ENCODE measurements at places on chromosomes 6 and 20.

- DNase-seq, result no peak
These were observed 21.1 kb upstream of the THEMIS start for GRCh38 chr6:127921982-127922381.

DNA sequence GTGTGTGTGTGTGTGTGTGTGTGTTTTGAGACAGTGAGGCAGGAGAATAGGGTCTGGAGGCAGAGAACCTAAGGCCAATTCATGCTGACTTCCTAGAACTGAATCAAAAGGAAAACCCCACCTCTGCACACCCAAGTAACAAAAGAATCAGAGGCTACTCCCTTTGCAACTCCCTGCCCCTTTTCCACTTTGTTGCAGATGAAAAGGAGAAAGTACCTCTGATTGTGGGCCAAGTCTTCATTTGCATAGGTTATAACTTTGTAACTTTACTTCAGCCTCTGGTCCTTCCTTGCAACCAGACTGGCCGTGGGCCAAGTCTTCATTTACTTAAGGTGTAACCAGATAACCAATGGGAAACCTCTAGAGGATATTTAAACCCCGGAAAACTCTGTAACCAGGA lies 168.8 kb downstream of the EYA2 start:
- no peak for DNase-seq

DNA sequence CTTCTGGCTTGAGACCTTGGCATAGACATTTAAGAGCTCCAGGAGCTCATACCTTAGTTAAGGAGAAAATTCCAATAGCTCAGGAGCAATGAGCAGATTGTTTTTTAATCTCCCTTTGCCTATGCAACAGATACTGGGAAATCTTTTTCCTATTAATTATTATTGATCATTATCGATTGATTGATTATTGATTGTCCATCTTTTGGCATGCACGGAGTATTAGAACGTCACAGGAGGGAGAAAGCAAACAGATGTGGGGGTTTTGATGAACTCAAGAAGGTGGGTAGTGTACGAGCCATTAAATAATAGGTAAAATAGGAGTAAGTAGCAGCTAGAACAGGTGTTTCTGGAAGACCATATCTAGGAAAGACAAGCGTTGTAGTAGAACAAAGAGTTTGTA lies 205.0 kb downstream of the DOK5 start:
- no peak for DNase-seq

GRCh38 chr6:8993111-8993510 lies 557.8 kb upstream of the SLC35B3 start:
- DNase-seq, result no peak

DNA sequence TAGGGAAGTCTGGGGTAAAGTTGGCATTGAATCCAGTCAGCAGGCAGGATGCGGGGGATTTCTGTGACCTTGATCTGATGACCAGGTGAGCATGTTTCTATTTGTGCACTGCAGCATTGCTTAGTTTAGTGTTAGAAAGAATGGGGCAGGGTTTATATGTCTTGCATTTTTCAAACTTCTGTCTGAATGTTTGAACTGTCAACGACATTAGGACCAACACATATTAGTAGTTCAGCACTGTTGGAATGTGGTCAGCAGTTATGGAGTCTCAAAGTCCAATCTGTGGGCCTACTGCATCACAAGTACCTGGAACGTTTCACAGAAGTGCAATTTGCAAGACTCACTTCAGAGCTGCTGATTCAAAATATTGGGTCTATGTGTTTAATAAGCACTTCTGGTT lies 276.6 kb upstream of the BMP2 start:
- DNase-seq, result no peak

DNA sequence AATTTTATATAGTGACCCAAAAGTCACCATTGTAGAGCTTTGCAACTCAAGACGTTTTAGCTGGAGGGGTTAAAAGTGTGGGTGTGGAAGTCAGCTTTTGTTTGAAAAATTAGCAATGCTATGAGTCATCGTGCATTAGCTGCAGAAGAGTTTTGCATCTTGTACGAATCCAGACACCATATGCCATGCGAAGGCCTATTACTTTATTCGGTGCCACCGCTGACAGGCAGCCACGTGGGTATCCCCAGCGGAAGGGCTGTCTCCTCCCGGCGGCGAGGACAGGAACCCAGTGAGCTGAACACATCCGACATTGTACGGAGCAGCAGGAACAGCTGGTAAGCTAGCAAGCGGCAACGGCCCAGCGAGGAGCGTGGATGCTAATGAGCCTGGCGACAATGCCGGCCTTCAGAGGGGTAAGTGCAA lies 84.4 kb downstream of the INSM1 start:
- DNase-seq, result peak; percentile 82

DNA sequence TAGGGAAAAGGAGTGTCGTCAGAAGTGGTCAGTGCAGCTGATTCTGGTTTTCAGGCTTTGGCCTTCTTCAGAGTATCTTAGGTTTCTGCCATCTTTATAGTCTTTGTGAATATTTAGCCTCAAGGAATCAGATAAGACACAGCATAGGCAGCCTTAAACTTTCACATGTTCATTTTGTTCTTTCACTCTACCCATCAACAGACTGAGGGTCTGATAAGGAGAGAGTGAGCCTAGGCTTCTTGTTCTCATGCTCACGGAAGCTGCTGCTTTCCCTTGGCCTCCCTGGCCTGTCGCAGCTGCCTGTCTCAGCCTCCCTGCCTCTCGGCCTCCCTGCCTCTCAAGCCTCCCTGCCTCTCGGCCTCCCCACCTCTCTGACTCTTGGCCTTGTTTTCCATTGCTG lies 20.1 kb downstream of the RTF2 start:
- DNase-seq, result no peak

GRCh38 chr6:129059650-129060049 lies 176.7 kb downstream of the LAMA2 start:
- no peak for DNase-seq

- DNase-seq, result no peak
These were observed 102.7 kb downstream of the PTPRK start for GRCh38 chr6:128417698-128418097.

Measured in suppressor macrophage (primary cell).